ENCODE measurements at places on chromosomes 1 and 21.

- DNase-seq, result no peak
Measured at GRCh38 chr1:86153836-86154235, 2.7 kb downstream of the COL24A1 start.

- no peak for DNase-seq
Measured at GRCh38 chr1:166272155-166272554, 105.4 kb upstream of the FAM78B start.

GRCh38 chr21:20882462-20883407 lies 115.5 kb upstream of the NCAM2 start:
- peak; percentile 41 for DNase-seq

DNA sequence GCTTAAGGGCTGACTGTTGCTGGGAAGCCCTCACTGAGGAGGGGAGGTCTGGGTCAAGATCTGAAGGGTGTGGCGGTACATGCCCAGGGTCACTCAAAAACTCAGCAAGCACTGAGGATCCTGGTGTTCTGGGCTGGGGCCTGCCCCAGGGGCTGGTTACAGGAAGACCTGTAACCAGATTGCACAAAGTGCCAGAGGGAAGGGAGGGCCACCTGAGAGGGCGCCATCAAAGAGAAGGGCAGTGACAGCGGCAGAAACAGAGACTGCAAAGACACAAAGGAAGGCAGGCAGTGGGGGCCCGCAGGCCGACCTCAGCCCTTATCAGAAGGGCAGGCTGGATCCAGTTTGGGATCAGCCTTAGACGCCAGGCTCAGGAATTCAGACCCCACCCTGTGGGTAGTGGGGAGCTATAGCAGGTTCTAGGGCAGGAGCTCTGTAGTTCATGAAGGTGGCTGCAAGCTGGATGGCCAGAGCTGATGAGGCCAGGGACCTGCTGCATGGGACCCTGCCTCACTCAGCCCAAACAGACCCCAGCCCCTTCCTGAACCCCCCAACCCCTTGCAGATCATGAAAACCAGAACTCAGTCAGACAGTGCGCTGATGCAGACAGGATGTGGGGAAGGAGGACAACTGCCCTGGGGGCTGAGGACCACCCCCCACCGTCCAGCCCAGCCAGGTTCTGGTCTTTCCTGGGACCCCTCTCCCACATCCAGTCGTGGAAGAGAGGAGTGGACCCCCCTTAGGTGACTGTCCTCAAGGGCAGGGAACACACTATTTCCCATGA lies 3.9 kb downstream of the SH2D5 start:
- no peak for DNase-seq

DNA sequence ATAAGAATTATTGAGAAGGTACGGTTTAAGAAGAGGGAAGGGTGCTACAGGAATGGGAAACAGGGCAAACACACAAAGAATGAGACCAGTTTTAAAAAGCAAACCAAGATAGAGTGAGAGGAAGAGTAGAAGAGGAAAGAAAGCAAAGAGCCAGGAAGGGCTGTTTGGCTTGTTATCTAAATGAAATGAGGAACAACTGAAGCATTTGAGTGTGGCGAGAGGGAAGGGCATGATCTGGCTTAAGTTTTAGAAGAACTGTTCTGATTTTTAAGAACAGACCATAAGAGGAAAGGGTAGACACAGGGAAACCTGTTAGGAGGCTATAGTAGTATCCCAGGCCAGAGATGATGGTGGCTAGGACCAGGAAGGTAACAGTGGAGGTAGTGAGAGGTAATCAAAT lies 73.8 kb downstream of the TUT4 start:
- no peak for DNase-seq

DNA sequence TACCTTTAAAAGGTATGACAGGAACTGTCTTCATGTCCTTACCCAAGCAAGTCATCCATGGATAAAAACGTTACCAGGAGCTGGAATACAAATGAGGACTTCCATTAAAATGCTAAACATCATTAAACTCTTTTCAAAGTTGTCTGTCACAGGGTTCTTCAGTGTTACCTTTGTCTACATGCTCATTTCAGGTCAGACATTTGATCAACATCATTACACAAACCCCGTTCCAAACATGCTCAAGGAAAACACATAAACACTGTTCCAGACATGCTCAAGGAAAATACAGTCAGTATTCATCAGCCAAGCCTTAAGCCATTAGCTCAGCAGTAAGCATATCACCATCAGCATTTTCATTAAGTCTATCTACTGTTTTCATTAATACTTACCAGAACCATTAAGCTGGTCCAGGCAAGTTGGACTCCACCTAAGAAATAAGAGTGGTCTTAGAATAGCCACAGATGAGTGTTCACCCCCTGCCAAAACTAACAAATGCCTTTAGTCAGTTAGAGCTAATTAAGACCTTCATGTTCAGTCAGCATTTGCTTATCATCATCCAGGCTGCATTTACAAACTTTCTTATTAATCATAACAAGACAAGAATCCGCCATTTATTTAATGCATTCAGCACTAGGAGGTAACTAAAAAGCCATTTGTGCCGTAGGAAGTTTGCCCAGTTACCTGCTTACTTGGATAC lies 2.2 kb downstream of the GAS5 start:
- DNase-seq, result no peak

DNA sequence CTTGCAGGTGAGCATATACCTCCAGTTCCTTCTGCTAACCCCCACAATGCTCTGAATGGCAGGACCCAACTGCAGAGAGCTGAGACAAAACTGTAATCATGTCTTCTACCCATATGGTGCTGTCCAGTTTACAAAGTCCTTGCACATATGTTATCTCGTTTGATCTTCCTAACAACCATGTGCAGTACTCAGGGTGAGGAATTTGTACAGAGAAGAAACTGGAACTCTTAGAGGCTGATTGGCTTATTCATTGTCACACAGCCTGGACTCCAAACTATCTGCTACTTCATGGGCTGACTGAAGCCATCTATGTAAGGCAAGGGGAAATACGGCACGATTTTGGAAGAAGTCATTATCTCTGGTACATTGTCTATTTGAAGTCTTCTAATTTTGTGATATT lies 191.1 kb downstream of the TNR start:
- no peak for DNase-seq

GRCh38 chr1:22428672-22429071 lies 23.0 kb upstream of the ZBTB40 start:
- DNase-seq, result no peak

- DNase-seq, result no peak
Measured at GRCh38 chr21:15713412-15713811, 16.4 kb upstream of the USP25 start.

GRCh38 chr1:168497376-168497950 lies 46.3 kb downstream of the XCL2 start:
- no peak for DNase-seq

DNA sequence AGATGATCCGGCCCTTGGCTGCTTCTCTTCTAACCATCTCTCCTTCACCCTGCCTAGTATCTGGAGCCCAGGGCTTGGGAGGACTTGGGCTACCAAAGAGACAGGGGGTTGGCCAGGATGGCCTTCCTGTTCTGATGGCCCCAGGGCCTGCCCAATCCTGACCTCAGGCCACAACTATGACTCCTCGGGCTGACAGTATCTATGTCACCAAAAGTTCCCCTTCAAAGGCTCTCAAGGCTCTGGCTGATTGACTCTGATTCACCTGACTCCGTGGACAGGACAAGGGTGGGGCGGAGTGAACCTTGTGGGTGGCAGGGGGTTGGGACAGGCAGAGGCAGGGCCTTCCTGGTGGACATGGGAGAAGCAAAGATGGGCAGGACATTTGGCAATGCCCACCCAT lies 12.7 kb downstream of the MEF2D start:
- no peak for DNase-seq

DNA sequence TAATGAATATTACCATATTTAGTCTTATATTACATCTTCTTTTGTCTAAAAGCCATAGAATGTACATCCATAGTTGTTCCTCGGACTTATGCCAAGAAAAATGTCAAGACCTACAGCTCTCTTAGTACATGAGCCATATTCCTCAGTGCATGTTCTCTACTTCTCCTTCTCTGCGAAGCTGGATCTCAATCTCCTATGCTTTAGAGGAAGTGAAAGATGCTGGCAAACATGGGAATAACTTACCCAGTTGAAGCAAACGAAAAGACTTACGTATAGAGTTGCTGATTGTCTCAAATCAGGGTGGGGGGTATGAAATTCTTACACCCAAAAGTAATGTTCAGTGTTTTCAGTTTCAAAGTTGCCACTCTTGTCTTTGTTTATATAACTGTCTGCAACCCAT lies 32.7 kb downstream of the OR13G1 start:
- DNase-seq, result no peak

- DNase-seq, result no peak
Measured at GRCh38 chr1:183215936-183216335, 29.9 kb downstream of the LAMC2 start.

GRCh38 chr1:198978523-198978922 lies 339.7 kb downstream of the PTPRC start:
- DNase-seq, result no peak

GRCh38 chr1:172699111-172699510 lies 40.2 kb downstream of the FASLG start:
- no peak for DNase-seq

DNA sequence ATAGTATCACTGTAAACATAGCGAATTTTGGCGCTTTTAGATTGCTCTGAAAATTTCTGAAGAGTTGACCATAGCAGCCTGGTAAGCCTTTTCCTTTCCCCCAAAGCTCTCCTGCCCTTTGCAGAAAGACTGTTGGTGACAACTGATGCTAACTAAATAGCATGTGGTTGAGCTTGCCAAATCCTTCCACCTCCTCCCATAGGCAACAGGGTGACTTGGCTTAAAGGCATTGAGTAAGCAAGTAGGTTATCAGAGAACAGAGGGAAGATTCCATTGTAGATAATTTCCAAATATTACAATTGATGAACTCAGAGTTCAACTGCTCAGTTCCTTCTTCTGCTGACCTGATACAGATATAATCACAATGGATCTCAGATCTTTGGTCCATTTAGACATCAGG lies 19.9 kb upstream of the HMGCL start:
- no peak for DNase-seq

GRCh38 chr1:179586107-179586823 lies 5.4 kb upstream of the TDRD5 start:
- DNase-seq, result peak; percentile 62

DNA sequence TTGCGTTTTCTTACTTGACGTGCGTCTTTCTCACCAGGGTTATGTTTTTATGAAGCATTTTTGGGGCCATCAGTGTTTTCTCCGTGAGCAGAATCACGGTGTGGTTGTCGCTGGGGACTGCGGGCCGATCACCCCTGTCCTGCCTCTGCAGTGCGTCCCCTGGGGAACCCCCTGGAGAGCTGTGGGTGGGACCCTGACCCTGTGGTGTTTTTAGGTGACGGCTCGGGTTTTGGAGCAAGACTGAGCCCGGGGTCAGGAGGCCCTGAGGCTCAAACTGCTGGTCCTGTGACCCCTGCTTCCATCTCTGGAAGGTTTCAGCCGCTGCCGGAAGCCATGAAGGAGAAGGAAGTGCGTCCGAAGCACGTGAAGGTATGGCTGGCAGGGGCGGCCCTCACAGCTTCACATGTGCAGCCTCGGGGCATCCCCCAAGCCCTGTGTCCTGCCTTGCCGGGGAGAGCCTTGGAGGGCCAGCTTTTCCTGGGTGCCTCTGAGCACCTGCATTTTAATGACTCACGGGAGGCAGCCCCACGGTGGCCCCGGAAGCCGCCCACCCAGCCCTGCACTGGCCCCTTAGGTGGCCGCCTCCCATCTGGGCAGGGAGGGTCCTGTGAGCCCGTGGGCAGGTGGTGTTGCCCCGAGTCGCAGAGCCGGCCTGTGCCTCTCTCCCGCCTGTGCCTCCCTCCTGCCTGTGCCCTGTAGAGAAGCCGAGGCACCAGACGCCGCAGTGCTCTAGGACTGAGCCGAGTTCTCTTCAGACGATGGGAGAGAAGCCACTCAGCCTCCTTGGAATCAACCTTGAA lies 36.7 kb upstream of the DIP2A start:
- no peak for DNase-seq

DNA sequence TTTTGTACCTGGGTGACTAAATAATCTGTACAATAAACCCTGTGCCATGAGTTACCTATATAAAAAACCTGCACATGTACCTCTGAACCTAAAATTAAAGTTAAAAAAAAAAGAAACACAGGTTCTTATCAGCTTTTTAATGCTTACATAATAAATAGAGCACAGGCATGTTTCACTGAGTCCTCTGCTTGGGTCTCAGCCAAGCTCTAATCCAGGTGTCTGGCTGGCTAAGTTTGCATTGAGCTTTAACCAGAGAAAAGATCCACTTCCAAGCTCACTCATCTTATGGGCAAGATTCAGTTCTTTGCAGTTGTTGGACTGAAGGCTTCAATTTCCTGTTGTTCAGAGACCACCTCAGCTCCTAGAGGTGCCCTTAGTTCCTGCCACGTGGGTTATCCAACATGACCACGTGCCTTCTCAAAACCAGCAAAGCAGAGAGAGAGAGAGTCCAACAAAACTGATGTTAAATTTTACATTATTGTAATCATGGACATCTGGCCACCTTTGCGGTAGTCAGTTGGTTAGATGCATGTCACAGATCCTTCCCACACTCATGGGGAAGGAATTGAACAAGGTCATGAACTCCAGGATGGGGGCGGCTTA lies 68.2 kb upstream of the TMPRSS2 start:
- DNase-seq, result no peak

DNA sequence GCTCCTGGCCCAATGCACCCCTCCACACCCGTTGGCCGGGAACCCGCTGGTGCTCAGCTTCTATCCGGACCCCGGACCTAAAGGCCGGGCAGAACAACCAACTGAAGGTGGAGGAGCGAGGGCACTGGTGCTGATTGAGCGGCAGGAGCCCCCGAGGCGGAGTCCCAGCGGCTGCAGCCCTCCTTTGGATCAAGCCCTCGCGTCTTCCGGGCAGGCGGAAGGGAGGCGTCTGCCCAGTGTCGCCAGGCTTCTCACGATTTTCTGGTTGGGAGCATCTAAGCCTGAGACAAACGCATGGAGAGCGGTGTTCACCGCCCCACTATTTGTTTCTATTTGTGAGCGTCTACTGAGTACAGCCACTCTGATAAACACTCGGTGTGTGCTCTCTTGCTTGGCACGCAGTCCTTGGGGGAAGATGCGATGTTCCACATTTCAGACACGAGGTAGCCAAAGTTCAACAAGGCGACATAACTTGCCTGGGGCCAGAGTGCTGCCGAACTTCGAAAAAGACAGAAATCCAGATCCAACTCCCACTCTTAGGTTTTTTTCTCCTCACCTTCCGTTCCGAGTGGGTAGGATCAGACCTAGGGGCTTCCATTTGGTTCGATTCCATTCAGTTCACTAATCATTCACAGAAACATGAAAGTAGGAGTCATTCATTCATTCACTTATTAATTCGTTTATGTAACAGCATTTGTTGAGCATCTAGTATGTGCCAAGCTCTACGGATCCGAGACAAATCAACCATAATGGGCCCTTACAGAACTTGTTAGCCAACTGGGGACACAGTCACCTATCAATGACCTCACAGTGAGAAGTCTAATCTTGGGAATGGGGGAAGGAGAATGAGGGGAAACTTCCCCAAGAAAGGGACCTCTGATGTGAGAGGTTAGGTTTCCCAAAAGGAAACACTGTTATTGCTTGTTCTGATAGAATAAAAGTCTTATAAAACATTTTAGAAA lies 4.9 kb upstream of the DMRTA2 start:
- no peak for DNase-seq

DNA sequence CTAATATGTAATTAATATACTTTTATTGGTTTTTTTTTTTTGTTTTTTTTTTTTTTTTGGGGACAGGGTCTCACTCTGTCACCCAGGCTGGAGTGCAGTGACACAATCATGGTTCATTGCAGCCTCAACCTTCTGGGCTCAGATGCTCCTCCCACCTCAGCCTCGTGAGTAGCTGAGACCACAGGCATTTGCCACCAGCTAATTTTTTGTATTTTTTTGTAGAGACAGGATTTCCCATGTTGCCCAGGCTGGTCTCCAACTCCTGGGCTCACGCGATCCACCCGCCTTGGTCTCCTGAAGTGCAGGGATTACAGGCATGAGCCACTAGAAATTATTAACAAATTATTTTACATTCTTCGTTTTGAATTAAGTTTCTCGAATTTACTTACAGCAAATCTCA lies 16.8 kb upstream of the POGZ start:
- DNase-seq, result no peak

Measured in NCI-H1694 treated with DMSO at 0.1 percent for 48 hours (cell line).